ENCODE measurements at places on chromosomes 6 and 20.

- DNase-seq: no peak
Observed at GRCh38 chr6:39880594-39880993, 53.7 kb downstream of the MOCS1 start.

DNA sequence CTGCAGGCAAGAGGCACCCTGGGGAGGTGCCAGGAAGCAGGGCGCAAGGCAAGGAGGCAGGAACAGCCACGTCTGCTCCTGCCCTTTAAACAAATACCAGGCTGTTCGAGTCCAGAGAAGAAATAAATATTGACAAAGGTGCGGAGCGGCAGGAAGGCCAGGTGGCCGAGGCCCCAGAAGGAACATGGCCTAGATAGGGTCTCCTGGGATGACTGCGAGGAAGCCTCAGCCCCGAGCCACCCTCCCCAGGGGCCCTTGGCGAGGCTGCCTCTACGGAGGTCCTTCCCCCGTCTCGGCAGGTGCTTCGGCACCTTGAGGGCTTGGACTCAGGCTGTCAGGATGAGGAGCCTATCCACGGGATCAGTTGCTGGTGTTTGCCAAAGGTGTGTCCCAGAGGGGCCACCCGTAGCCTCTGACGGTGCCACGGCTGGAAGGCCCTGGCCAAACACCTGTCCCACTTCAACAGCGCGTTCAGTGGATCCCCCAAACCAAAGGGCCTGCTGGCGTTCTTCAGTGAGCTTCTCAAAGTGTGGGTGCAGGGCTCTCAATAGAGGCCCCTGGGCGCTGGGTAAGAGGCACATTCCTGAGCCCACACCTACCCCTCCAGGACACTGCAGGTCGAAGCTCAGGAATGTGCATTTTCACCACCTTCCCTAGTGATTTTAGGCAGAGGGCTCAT lies 39.8 kb downstream of the SNX5 start:
- no peak for DNase-seq

GRCh38 chr20:64192406-64192805 lies 28.2 kb downstream of the MYT1 start:
- no peak for DNase-seq

- no peak for DNase-seq
Observed at GRCh38 chr20:61699495-61700374, 365.9 kb downstream of the TAF4 start.

DNA sequence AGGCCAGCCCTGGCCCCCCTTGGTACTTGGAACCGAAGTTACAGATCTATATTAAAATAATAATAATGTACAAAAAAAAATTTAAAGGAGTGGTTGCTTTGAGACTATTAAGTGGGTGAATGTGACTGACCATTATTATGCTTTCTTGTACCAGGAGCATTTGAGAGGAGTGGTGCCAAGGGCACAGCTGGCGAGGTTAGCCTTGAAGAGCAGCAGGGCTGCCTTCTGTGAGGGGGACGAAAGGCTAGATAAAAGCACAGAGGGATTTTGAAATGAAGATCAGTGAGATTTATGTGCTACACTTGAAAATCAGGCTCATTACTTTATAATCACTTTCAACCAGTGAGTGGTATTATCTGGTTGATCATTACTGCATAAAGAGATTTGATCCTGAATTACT lies 48.6 kb downstream of the FIG4 start:
- no peak for DNase-seq
